ENCODE measurements at places on chromosomes 7 and 10.

DNA sequence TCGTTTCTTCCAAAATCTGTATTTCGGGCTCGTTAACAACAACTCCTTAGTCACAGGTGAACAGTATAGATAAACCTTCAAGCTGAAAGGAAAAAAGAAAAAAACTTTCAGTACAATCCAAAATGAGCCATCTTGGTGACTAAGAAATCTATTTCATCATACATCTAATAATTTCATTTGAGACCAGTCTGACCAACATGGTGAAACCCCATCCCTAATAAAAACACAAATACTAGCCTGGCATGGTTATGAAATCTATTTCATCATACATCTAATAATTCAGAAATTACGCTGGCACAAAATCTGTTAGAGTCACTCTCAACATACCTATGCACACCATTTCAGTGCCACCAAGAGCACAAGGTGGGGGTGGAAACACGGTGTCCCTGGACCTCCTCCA lies 8.8 kb downstream of the DCLRE1C start:
- DNase-seq, result no peak

DNA sequence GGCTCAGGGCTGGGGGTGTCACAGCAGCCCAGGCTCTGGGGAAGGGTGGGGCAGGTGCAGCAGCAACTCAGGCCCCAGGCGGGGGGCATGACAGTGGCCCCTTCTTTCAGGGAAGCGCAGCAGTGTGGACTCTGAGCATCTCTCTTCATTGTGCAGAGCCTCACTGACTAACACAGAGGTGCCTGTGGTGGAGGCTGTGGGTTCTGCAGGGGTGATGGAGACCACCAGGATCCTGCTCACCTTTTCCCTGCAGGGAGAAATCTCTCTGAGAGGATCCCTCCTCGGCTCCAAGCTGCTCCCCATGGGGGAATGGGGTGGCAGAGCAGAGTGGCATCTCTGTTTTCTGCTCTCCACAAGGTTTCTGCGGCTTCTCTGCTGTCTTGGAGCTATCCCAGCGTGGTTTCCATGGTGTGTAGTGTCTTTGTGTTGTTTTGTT lies 37.8 kb upstream of the SHH start:
- DNase-seq, result no peak

GRCh38 chr10:100129424-100129823 lies 47.8 kb upstream of the CPN1 start:
- DNase-seq, result no peak

DNA sequence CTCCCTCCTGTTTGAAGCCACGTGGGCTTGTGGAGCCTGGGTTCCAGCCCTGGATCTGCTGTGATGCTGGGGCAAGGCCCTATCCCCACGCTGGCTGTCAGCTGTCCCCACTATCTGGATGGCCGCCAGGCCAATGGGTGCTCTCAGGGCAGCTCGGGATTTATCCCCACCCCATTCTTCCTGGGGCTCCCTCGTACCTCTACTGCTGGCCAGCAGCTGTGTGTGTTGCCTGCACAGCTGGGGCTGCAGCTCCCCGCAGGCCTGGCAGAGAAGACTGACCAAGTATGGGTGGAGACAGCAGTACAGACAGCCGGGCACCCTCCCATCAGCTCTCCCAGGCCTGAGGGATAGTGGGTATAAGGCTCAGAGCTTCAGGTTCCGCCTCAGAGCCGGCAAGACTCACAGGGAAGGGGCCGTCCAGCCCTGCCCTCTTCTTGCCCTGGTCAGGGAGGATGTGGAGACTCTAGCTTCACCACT lies 13.6 kb downstream of the CLIP2 start:
- no peak for DNase-seq

GRCh38 chr10:111516144-111516543 lies 439.3 kb downstream of the ADRA2A start:
- no peak for DNase-seq

- DNase-seq, result no peak
Observed at GRCh38 chr10:15360566-15360965, 10.5 kb downstream of the FAM171A1 start.

- no peak for DNase-seq
Observed at GRCh38 chr10:61029411-61029810, 85.4 kb upstream of the RHOBTB1 start.

- DNase-seq, result no peak
Observed at GRCh38 chr7:5657901-5658300, 123.6 kb downstream of the RNF216 start.

DNA sequence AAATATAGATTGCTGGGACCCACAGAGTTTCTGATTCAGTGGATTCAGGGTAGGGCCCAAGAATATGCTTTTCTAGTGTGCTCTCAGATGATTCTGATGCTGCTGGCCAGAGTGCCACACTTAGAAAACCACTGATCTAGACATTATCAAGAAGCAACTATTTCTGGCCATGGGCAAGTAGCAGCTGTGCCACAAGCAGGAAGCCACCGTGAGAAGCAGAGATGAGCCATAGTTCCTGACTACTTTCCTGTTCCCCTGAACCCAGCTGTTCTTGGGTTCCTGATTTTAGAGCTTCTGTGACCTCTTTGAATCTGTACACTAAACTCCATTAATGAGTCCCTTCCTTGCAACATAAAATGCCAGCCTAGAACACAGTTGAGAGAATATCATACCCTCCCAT lies 38.1 kb upstream of the PIK3AP1 start:
- no peak for DNase-seq

All from stimulated activated CD8-positive, alpha-beta memory T cell treated with anti-CD3 and anti-CD28 coated beads, Interleukin-2, amount 100 ng/mL, for 48 hours (primary cell).